ENCODE measurements at places on chromosomes 5 and 9.

DNA sequence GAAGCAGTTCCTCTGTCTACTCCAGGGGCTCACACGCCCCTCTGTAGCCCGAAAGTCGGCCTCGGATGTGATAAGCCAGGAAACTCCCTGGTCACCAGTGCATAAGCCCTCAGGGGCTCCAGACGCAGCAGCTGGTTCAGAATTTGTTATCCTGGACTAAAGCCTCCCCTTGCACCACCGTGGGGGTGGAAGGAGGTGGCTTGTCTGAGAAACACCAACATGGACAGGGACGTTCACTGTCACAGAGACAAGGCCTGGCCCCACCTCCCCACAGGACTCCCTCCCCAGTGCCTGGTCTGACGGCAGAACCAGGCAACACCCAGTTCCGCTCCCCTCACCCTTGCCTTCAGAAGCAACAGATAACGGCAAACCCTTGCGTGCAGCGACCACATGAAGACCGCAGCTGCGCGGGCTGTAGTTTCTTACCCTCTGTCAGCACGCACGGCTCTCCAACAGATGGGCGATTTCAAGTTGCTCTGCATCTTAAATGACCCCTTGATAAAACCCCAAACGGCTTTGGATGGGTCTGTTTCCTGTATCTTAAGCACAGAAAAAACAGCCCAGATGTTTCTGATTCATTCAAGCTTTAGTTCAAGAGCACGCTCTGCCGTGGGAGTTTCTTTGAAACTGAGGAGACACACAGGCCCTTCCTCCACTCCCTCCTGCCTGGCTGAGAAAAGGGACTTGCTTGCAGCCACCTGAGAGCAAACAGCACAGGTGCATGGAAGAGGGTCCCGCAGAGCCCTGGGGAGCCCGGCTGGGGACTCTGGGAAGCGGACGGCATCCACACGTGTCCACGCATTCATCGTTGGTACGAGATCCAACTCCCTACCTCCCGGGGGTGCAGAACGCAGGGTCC, 44.7 kb upstream of the NKD2 start:
- DNase-seq: peak; percentile 70

DNA sequence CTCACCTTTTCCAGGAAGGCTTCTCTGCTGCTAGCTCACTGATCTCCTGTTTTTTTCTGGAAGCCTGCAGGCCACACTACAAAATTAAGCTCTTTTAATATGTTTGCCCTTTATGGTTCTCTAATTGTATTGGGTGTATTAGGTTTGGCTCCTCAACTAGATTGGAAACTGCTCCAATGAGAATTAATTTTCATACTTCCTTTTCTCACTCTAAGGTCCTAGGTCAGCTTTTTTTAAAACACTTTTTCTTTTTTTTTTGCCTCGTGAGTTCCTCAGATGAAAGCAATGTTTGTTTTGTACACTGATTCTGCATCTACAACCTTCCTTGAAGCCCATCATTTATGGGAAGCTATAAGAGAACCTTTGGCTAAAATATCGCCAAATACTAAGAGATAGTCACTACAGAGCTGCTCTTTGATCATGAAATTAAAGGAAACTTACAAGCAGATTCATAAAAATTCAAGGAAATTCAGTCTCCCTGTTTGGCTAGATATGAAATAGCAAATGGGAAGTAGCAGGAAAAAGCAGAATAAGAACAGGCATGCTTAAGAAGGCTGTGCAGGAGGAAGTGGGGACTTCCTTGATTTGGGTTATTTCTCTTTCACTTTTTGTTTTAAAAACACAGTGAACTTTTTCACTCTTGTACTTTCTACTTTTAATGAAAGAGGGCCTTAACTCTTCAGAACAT, 55.2 kb upstream of the FYB1 start:
- no peak for DNase-seq

GRCh38 chr5:121304838-121305237, 546.8 kb upstream of the FTMT start:
- DNase-seq: no peak

DNA sequence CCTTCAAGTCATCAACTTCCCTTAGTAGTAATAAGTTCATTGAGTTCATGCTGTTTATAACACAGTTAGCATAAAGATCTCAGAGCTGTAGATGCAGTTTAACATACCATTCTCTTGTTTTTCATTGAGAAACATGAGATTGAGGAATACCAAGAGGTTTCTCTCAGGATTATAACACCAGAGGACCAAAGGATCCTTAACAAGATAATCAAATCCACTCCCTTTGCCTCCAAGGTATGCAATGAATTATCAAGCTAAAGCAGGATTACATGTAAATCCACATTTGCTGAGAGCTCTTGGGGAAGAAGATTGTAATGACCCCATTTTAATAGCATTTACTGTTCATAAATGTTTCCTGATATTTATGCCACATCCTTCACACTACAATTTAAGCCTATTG, 35.1 kb upstream of the DAB2 start:
- DNase-seq: no peak

- DNase-seq: no peak
Measured at GRCh38 chr5:102048940-102049339, 247.1 kb downstream of the SLCO4C1 start.

DNA sequence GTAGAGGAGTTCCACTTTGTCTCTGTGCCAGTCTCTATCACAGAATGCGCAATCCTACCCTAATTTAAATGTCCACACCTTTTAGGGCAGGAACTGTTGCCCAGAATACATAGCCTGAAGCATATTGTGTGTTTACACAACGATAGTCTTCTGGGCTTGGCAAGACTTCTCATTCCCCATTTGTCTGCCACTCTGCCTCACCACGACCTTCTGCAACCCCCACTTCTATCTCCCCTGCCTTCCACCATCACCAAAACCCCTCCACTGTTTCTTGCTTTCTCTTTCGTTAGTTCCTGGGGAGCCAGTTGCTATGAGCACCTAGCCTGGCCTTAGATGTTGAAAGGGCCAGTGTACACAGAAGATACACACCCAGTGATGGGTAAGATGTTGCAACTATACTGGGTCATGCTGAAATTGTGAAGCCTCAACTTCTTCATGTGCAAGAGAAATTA, 883 bp upstream of the RNF145 start:
- peak; percentile 25 for DNase-seq

GRCh38 chr5:42791151-42791550, 20.5 kb downstream of the SELENOP start:
- DNase-seq: no peak

DNA sequence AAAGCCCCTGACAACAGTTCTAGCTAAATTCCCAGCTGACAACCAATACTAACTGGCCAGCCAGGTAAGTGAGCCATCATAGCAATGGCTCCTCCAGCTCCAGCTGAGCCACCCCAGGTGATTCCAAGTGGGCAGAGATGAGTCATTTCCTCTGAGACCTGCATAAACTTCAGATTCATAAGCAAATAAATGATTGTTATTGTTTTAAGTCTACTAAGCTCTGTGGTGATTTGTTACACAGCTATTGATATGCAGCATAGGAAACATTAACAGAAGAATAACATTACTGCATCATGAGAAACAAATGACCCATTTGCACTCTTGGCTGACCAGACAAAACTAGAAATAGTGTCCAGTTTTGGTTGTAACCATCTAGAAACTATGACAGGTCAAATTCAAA, 60.3 kb downstream of the TTC39B start:
- no peak for DNase-seq

GRCh38 chr5:147963948-147964693, 57.8 kb upstream of the C5orf46 start:
- no peak for DNase-seq

GRCh38 chr9:131266266-131267229, 9.8 kb downstream of the FAM78A start:
- DNase-seq: peak; percentile 42

DNA sequence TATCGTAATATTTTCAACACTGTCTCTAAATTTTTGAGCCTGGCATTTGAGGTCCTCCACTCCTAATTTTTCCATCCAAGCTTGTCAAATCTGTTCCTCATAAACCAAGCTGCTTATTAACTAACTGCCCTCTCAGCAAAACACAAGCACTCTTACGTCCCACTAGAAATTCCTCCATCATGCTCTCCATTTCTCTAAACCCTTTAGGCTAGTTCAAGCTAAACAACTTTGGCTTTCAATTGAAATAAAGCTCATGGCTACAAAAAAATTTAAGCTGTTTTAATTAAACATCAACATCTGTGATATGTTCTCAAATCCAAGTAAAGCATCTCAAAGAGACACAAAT, 45.7 kb downstream of the RNF145 start:
- DNase-seq: no peak

- DNase-seq: no peak
Measured at GRCh38 chr9:14203356-14204056, 110.4 kb downstream of the NFIB start.

DNA sequence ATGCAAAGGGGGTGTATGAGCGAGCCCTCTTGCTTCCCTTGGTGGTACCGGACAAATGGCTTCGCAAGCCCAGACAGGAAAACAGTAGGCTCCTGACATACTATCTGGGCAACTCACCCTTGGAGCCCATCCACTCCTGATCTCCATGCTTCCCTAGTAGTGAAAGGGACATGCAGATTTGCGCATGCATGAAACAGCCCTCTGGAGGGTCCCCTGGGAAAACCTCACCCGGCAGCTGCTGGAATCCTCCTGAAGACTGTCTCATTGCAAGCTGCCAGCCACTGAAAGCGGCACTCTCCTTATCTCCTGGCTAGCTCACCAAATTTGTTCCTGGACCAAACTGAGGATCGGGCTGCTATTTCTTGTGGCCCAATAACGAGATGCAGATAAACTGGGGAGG, 10.2 kb downstream of the ZNF169 start:
- DNase-seq: no peak

DNA sequence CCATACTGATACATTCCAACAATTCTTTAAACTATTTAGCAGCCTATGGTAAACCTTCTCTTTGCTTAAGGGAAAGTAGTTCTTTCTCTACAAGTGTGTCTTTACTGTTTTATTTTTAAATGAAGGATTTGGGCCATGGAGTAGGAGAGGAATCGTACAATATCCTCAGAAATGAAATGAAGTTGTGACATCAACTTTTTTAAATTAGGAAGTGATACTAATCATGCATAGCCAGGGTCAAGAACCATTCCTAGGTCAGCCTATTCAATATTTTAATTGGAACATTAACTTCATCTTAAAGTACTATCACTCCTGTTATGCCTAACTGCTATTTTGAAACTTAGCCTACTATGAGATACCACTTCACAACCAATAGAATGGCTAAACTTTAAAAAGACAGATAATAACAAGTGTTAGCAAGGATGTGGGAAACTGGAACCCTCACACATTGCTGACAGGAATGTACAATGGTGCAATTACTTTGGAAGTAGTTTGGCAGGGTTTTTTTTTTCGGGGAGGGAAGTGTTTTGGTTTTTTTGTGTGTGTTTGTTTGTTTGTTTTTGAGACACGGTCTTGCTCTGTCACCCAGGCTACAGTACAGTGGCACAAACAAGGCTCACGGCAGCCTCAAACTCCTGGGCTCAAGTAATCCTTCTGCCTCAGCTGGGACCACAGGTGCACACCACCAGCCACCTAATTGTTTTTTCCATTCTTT, 10.7 kb downstream of the AGTPBP1 start:
- no peak for DNase-seq

DNA sequence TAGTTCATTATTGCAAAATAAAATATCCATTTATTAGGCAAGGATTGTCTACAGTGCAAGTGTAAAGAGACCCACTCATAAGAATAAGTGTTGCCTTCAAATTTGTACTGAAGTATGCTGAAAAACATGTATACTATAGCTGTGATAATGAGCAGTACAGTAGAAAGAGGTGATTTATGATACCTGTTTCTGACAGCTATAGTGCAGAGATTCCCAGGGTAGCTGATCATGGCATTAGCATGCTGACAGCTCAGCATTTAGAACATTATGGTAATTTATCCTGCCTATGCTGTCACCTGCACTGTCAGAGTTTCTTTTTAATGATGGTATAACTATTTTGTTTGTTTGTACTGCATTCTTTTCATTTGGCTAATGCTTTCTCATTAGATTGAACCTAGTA, 177.6 kb upstream of the TLX3 start:
- DNase-seq: no peak

DNA sequence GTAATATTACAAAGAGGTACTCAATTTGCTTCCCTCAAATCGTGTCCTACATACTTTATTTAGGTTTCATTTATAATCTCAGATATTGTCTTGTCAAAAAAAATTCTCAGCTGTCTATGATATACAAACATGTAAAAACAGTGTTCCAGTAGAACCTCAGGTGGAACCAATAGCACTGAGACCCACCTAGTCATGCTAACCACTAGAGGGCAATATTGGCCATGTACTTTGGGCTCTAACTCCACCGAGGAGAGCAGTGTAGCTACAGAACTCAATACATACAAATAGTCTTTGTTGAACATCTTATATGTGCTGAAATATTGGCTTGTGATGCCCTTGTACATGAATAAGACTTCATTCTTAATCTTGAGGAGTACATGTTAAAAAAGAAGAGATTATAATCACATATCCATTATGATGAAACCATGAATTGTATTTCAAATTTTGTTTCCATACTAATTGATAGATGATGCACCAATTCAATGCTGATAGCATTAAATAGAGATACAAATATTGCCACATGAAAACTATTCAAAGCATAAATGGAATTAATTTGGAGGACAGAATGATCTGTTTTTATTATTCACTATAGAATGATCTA, 71.2 kb upstream of the CNTLN start:
- DNase-seq: peak; percentile 7

DNA sequence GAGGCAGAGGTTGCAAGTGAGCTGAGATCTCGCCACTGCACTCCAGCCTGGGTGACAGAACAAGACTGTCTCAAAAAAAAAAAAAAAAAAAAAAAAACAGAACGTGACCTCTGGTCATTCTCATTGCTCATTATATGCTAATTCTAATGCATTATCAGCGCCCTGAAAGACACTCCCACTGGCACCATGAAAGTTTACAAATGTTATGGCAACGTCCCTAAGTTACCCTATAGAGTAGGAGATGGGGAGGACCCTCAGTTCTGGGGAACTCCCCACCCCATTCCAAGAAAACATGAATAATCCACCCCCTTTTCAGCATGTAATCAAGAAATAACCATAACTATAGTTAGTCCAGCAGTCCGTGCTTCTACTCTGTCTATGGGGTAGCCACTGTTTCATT, 48.9 kb upstream of the DENND4C start:
- no peak for DNase-seq

DNA sequence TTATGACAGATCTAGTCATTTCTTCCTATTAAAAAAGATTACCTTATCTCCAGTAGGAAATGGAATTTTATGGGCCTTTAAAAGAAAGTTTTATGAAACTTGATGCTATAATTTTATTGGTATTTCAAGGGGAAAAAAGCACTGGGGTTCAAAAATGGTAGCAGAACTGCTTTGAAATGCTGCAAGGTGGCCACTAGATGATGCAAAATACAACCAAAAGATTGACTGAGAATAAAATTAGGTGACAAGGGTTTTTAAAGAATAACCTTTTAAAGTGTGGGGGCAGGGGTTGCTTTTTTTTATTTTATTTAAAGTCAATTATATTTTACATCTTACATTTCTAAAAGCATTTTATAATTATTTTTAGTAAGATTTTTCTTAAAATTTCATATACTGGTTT, 61.7 kb downstream of the KLF9 start:
- DNase-seq: no peak

GRCh38 chr5:130164966-130165365, 260.7 kb downstream of the CHSY3 start:
- no peak for DNase-seq
